ENCODE measurements at places on chromosomes 7 and 10. TPM values are rescaled to one million over a fixed set of nuclear protein-coding genes. Genes with fewer than 3 reads are reported as not detected.

Gene ESYT2
- 137 TPM for total RNA-seq

Gene HOGA1
- total RNA-seq: 1.1 TPM

Gene BAZ1B
- 70.0 TPM for total RNA-seq

Gene GPR15LG
- not detected for total RNA-seq

Gene BAIAP2L1
- 19.7 TPM for total RNA-seq

Gene TMEM176B
- not detected for total RNA-seq

Gene IDI2
- total RNA-seq: not detected

Gene BTBD16
- 1.2 TPM for total RNA-seq

Gene NPY4R
- total RNA-seq: not detected

Gene NRCAM
- 60.4 TPM for total RNA-seq

Gene CLRN3
- not detected for total RNA-seq

Gene AVPI1
- total RNA-seq: 30.9 TPM

Gene TMEM176A
- total RNA-seq: not detected

Gene HTR7
- 18.2 TPM for total RNA-seq

Gene CPA4
- 5.7 TPM for total RNA-seq

Gene PIP
- total RNA-seq: not detected

Gene SPAM1
- not detected for total RNA-seq

Gene ARMC10
- 42.5 TPM for total RNA-seq

Gene SKIDA1
- total RNA-seq: 0.26 TPM

Gene WEE2
- total RNA-seq: not detected

Gene CCDC3
- total RNA-seq: 82.5 TPM

Gene TFR2
- not detected for total RNA-seq

Gene FFAR4
- total RNA-seq: not detected

Gene LDB3
- total RNA-seq: 137 TPM

Gene MYL10
- total RNA-seq: not detected

Gene FAM241B
- not detected for total RNA-seq

Gene OR6B1
- total RNA-seq: not detected

Gene VAX1
- not detected for total RNA-seq

Gene DMBT1
- total RNA-seq: 289 TPM

Gene FAM180A
- total RNA-seq: 2.6 TPM

Gene SNX10
- total RNA-seq: not detected

Measured in myocyte (in vitro differentiated cells).